ENCODE measurements at places on chromosomes 7 and 10. TPM values are rescaled to one million over a fixed set of nuclear protein-coding genes. Genes with fewer than 3 reads are reported as not detected.

- DNase-seq = no peak
Measured at GRCh38 chr10:115028419-115028818, 64.7 kb upstream of the ATRNL1 start.

TIMM23B gene
- total RNA-seq = 2.8 TPM

GRCh38 chr10:62136931-62137330, 131.7 kb downstream of the RTKN2 start:
- DNase-seq = no peak

DNA sequence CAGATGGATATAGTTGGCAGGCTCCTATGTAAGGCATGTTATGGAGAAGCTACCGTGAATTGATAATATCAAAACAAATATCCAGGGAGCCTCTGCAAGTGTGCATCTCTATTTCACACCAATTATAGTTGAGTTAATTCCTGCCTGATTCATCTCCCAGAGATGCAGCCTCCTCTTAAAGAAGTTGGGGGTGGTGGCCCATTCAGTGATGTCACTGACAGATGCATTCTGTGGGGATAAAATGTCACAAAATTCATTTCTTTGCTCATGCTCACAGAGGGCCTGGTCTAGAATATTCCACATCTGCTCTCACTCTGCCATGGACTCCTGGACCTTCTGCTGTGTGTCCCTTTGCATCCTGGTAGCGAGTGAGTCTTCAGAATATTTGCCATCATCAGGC, 189.1 kb upstream of the PRSS1 start:
- DNase-seq = no peak

DNA sequence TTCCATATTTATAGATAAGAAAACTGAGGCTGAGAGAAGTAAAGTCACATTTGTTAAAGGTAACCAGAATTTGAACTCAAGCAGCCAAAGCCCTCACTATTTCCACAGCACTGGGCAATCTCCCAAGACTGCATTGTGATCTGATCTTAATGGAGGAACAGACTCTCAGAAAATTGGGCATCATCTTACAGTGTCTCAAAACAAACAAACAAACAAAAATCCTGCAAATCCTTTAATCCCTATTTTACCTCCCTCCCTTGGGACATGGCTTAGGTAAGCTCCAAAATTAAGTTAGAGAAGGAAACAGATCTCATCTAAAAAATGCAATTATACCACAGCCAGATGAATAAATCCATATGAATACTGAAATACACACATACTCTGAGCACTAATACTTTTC, 57.5 kb downstream of the FHIP2A start:
- no peak for DNase-seq

SAP25 gene
- total RNA-seq = not detected

GLI3 gene
- 1.8 TPM for total RNA-seq

GPAM gene
- 5.0 TPM for total RNA-seq

DNA sequence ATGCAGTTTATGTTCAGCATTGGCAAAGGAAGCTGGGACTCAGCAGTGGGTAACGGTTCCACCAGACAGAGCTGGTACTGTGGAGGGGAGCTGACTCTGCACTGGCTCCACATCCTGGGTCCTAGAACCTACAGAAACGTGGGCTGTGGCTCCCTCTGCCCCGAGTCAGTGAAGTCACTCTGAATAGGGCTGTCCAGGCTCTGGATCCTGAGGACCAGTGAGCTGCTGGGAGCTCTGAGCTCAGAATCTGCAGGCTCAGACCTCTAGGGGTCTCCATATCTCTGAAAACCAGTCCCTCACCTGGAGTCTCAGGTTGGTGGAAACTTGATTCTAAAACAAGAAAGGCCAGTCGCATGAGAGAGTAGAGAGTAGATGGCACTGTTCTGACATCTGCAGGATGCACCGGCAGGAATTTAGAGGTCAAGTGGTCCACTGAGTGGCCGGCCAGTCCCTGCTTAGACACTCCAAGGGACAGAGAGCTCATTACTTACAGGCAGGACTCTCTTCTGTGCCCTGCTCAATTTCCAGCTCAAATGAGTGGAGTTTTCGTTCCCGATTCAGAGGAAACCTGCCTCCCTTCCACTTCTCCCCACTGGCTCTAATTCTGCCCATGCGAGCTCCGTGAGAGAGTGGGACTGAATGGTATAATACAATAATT, 18.6 kb downstream of the NPFFR1 start:
- no peak for DNase-seq

SMKR1 gene
- not detected for total RNA-seq

TMEM196 gene
- not detected for total RNA-seq

DNA sequence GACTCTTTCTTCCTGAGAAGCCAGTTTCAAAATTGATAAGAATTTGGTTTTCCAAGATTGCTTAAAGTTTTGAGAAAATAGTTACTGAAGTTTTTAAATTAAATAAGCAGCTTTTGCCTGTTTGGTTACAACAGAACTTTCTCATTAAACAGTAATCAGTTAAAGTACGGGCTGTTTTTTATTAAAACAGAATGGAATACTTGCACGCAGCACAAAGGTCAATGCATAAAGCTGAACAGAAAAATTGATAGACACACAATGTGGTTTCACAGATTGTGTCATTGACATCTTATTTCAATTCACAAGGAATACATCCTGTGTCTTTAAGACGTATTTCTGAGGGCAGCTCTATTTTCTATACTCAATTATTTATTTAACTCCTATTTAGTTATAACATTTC, 192.2 kb downstream of the PRKG1 start:
- DNase-seq = no peak

DNA sequence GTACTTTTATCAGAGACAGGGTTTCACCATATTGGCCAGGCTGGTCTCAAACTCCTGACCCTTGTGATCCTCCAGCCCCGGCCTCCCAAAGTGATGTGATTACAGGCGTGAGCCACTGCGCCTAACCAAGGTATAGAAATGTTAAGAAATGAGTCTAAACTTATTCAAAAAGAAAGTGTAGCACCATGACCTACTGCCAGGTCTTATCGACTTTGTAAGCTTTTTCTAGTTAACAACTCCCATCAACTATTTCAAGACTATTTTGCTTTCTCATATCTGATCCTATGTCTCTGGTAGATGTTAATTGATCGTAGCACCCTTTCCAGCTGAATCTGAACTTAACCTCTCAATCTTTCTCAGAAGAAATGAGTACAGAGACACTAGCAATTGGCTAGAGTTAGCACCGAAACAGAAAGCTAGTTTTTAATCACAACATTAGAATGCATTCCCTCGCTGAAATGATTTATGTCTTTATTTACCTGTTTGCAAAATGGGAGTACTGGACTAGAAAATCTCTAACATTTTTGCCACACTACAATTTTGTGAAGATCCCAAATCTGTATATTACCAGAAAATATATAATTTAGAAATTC, 114.0 kb upstream of the HGF start:
- DNase-seq = no peak

ICA1 gene
- total RNA-seq = 2.1 TPM

DNA sequence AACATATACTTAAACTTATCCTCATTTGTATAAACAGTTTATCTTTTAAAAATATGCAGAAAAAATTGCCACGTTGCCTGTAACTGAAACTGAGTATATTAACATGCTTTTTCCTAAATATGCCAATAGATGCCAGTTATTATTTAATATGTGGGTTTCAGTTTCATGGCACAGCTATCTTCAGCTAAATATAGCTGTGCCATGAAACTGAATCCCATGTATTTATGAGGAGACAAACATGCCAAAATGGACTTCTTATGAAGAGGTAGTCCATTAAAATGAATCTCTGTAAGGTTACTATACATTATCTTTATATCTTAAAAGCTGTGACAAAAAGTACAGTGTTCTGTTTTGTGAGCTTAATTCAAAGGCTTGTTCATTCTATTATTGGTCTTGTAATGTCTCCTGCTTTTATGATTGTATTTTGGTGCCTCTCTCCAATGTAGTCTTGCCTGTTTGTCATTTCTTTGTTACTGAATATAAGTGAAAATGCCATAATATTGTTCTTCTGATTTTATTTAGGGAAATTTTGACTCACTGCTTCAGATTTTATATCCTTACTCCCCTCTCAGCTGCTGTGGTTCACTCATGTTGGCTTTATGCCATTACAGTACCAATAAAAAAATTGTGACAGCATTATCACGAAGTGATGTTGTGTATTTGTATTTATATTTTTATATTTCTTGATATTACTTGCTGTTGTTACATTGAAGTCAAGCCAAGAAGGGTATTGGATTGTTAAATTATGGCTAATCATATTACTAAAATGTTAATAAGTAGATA, 34.3 kb upstream of the CACNA2D1 start:
- no peak for DNase-seq

GPR26 gene
- not detected for total RNA-seq

CTAGE8 gene
- total RNA-seq = 1.3 TPM

DNA sequence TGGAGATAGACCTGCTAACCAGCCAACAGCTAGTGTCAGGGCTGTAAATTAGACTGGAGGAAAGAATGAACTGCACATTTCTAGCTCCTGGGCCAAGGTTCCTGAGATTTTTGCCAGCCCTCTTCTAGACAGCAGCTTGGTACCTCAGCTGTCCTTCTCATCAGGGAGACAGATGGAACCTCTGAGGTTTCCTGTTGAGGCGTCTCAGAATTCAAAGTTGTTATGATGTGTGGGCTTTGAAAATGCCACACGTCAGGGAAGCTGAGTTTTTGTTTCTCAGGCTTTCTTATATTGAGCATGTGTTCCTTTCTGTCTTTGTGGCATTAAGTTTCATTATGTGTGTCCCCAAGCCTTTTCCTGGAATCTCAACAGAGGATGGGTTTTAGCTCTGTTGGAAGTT, 736.6 kb downstream of the AUTS2 start:
- DNase-seq = no peak

- DNase-seq = no peak
Measured at GRCh38 chr7:111339006-111339405, 223.3 kb downstream of the IMMP2L start.

- DNase-seq = no peak
Measured at GRCh38 chr10:117425974-117426566, 50.8 kb upstream of the PDZD8 start.

- no peak for DNase-seq
Measured at GRCh38 chr10:97058521-97058920, 127.2 kb downstream of the SLIT1 start.

CDHR3 gene
- total RNA-seq = not detected

CHRM2 gene
- not detected for total RNA-seq

FFAR4 gene
- not detected for total RNA-seq

- DNase-seq = peak; percentile 21
Measured at GRCh38 chr10:19803676-19804075, 12.6 kb upstream of the PLXDC2 start.

CPA2 gene
- total RNA-seq = not detected

ADAM22 gene
- 0.61 TPM for total RNA-seq

DNA sequence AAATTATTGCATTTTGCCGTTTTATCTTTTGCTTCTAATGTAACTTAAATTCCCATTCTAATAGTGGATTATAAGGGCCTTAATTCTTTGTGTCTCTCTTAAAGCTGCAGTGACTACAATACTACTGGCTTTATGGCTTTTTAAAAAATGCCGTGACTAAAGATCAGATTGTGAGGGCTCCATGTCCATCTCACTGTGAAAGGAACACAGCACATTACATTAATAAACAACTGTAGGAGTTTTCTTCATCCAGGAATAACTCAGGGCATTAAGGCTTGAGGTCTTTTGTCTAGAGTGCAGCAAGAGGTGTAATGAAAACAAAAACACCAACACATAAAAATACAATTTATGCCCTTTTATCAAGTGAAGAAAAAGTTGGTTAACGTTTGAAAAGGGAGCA, 205.3 kb downstream of the SKAP2 start:
- no peak for DNase-seq

UTF1 gene
- total RNA-seq = not detected

GRCh38 chr10:131746241-131746711, 154.5 kb upstream of the PPP2R2D start:
- DNase-seq = no peak

UMAD1 gene
- 19.9 TPM for total RNA-seq

DNA sequence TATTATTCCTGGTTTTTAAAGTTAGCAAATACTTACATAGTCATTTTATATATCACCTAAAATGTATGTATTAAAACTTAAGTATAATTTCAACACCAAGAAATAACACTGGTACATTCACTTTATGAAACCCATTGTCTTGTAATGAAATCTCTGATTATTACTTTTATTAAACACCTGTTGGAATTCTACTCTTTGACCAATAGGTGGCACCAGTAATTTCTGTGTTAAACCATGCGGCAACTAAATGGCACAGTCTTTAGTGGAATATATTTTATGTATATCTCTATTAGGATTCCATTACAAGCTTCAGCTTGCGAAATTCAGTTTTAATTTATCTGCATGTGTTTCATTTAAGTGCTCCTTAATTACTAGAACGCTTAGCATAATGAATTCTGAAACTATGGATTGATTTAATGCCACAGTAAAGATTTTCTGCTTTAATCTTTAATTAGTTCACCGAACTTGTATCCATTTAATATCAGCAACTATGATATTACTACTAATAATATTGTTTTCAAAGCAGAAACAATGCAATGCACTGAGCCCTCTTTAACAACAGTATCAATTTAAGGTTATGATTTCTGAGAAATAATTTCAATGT, 181.3 kb downstream of the MAGI2 start:
- DNase-seq = no peak

- no peak for DNase-seq
Measured at GRCh38 chr10:124388476-124388822, 30.3 kb downstream of the OAT start.

GRCh38 chr7:108078211-108078673, 51.9 kb downstream of the LAMB4 start:
- no peak for DNase-seq
